Mucosa of descending colon (tissue), 3 donors: ENCODE measurements at places on chromosomes 7 and 10.

DNA sequence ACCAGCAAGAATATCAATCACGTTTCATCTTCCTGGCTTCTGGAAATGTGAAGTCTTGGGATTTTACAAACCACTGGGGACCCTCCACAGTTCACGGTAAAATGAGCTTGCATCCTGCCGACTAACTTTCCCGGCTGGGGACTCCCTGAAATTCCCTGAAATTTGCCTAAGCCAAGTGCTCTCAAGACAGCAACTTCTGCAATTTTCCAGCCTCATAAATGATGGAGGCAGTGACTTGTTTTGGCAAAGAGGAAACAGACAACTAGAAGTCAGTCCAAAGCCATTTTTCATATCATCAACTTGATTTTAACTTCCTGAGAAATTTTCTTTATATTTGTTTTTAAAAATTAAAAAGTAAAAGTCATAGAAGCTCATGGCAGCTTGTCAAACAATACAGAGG, 212.3 kb downstream of the FANK1 start:
- DNase-seq = no peak

GRCh38 chr10:61188691-61189090, 244.7 kb upstream of the RHOBTB1 start:
- no peak for DNase-seq

DNA sequence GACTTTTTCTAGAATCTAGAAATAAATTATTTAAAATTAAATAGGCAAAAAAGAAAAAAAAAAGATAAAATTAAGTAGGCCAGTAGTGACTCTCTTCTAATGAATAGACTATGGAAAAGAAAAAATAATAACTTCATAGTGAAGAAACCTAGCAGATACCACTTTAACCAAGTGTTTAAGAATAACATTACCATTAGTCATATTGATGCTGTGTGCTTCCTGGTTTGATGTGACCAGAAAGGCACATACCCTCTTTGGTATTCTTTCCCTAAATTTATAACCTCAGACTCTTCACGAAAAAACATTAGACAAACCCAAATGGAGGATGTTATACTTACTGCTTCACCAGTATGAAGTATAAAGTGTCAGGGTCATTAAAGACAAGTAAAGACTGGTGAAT, 42.6 kb downstream of the KIF20B start:
- no peak for DNase-seq

- DNase-seq = no peak
These were observed 118.1 kb downstream of the WDR11 start for GRCh38 chr10:120969219-120969645.

DNA sequence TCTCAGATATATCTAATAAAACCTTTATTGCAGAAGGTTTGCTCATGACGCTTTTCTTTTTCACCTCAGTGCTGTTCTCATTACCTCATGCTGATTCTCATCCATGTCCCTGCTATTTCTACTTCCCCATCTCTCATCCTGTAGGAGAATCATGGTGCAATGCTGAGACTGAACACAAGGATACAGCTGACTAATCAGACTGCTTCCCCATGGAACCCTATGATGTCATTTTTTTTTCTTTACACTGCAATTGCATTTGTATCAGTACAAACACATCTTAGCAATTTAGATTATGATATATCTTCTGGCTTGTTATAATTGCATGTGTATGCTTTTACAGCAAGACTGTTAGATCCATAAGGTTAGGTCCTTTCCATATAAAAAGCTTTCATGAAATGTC, 93.7 kb downstream of the SEMA3A start:
- DNase-seq = no peak

DNA sequence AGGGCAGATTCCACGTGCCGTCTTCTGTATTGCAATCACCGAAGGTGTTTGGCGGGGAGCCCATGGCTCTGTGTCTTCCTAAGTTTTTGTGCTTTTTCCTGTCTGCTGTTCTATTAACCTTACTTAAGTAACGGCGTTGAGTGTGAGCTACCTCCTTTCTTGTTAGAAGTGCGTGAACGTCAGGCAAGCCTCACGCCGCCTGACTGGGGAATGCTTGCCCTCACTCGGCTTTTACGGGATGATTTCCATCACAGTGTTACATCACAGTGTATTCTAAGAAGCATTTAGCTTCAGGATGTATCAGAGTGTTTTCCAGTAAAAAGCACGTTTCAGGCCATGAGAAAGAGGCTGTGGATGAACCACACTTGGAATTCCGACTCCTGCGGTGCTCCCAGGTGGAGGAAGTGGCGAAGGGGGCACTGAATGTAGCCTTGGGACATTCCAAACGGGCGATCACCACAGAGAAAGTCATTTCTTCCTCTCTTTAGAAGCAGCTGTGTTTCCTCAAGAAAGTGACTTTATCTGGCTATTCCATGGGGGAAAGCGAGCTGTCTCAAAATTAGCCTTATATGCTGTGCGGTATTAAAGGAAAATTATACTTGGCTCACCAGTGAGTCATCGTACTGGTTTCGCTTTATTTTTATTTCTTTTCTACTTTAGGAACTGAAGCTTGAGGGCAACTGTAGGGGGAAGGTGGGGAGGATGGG, 290.7 kb downstream of the KLF6 start:
- no peak for DNase-seq
